ENCODE measurements at places on chromosomes 5 and 9.

GRCh38 chr5:178336889-178337288, 104.3 kb upstream of the PHYKPL start:
- DNase-seq: no peak

DNA sequence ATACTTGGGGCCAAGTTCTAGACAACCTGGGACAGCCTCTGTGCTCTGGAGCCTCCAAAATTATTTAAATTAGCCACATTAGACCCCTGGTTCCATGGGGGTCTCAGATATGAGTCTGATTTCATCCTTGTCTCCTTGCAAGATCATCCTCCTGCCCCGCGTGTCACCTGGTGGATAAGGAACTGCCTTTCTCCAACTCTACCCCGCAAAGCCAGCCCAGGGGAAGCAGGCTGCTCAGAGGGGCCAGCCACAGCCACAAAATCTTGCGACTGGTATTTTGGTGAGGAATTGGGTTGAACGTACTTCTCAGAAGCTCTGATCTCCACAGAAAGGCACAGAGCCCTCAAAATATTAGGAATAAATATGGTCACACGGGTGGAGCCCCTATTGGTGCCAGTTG, 101.2 kb downstream of the AK8 start:
- no peak for DNase-seq

DNA sequence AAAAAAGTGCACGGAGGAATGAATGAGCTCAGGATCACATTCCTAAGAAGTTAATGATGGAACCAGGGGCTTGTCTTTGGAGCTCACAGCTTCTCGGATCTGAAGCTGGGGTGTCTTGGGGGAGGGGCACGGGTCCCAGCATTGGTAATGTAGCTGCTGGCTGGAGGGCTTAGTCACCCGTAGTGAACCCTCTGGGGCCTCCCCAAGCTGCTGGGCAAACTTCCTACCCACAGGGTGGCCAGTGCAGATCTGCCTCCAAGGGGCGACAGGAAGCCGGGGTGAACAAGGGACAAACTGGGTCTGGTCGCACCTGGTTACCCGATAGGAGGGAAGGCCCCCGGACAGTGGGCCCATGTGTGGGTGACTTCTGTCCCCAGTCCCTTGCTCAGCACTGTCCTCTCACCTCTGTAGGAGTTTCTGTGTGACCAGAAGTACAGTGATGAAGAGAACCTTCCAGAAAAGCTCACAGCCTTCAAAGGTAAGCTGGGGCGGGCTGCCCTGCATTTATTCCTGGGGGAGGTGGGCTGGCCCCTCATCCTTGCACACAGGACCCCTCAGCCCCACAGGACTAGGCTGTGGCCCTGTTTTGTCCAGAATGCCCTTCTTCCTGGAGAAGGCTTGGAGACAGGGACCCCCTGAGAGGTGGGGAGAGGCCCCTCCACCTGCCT, 14.1 kb upstream of the NUP214 start:
- DNase-seq: peak; percentile 98

GRCh38 chr9:126694206-126695081, 80.7 kb downstream of the LMX1B start:
- no peak for DNase-seq

GRCh38 chr5:151700820-151701219, 14.1 kb upstream of the SPARC start:
- peak; percentile 64 for DNase-seq

- DNase-seq: peak; percentile 20
These were observed 430.6 kb downstream of the ZNF608 start for GRCh38 chr5:124315741-124316415.

DNA sequence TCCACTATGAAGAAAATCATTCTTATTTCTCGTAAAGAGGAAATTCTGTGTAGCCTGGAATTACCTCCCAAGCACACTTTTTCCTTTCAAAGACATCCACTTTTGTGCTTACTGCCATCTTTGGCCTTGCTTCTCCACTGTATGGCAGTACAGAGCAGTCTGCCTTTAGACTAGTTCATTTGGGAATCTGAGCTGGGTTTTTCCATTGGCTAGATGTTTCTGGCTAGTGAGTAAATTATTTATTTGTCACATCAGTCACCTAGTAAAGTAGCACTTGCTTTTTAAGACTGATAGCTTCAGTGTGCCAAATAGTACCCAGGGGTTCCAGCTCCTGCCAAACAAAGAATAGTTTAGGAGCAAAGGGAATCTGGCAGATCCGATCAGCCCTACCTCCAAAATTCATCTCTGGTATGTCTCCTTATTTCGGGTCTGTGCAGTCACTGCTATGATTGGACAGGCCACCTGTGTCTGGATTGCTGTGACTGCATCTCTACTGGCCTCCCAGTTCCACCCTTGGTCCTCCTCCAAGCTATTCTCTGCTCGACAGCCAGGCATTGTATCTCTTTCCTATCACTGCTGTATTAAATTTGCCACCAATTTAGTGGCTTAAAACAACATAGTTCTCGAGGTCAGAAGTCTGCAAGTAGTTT, 97.6 kb downstream of the NUDT12 start:
- DNase-seq: peak; percentile 13

DNA sequence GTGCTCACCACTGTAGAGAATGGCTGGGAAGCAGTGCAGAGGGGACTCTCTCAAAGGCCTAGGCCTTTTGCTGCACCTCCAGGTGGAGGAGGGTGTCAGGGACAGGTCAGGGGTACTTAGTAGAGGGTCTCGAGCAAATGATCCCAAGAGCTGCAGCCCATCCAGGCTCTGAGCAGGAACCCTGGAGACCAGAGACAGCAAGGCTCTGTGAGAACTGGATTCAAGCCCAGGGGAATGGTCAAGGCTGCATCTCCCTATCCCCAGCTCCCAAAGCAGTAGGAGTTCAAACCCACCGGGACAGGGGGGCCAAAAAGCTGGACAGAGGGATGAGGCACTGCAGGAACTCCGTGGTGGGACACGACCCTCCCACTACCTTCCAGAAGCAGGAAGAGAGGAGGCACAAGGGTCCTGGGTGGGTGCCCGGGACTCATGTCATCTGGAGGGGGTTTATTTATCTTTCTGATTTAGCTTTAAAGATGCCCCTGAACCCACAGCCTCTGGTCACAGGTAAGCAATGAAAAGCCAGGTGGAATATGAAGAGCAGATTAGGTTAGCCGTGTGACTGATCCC, 124.8 kb downstream of the MVB12B start:
- DNase-seq: no peak

DNA sequence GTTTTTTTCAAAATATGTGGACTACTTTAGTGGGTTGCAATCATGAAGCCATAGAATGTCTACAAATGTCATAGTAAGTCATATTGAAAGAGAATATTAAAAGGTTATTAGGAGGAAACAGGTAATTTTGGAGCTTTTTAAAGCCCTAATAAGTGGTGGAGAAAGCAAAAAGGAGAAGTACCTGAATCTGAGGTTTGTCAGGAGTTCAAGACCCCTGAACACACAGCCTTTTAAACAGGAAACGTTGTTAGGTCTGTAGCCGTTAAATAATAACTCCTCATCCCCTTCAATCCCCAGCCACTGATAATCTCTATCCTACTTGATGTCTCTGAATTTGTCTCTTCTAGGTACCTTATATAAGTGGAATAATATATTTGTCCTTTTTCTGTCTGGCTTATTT, 51.1 kb downstream of the SPEF2 start:
- DNase-seq: no peak

GRCh38 chr5:44640945-44641456, 167.7 kb upstream of the MRPS30 start:
- no peak for DNase-seq

- DNase-seq: no peak
These were observed 56.7 kb downstream of the PIK3R1 start for GRCh38 chr5:68272289-68272688.

GRCh38 chr9:78919701-78920100, 622.8 kb downstream of the PSAT1 start:
- DNase-seq: peak; percentile 45

DNA sequence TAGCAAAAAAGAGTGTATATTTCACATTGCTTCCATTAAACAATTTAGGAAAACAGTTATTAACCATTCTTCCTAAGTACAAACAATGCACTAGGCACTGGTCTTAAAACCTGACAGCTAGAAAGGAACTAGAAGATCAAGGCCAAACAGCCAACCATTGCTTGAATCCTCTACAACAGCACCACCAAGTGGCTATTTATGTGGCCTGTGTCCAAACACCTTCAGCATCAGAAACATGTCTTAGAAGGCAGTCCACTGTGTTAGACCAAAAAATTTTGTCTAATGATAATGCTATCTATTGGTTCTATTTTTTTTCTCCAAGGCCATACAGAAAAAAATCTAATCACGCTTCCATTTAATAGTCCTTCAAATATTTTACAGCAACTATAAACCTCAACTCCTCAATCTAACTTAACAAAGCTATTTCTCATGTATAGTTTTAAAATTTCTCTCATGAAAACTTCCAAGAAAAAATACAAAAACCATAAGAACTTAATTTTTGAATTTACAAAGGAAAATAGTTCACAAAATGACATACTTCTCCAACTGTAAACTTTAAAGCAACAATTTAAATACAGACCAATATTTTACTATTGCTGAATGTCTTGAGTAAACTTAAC, 36.1 kb downstream of the CAAP1 start:
- peak; percentile 70 for DNase-seq

DNA sequence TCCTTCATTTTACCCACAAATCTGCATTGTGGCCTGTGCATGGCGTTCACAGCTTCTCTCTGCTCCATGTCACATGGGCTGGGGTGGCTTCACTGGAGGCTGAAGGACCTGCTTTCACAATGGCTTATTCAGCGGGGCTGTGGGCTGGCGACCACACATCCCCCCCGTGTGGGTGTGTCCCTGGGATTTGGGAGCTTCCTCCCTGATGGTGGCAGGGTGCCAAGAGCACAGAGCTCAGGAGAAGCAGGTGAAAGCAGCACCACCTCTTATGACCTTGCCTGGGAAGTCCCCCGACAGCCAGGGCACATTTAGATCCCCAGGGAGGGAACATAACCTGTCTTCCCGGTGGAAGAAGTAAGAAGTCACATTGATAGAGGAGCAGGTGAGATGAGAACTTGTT, 5.0 kb upstream of the MED10 start:
- DNase-seq: no peak

DNA sequence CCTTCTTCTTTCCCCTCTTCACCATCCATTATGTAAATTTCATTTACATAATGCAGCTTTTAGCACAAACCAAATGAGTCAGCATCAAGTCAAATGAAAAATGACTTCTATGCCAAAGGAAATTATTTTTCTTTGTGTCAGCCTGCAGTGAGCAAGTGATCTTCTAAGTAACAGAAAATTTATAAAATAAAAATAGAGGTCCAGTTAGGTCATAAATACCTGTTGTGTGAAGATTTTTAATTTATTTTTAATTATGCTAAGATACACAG, 16.7 kb upstream of the THG1L start:
- no peak for DNase-seq

DNA sequence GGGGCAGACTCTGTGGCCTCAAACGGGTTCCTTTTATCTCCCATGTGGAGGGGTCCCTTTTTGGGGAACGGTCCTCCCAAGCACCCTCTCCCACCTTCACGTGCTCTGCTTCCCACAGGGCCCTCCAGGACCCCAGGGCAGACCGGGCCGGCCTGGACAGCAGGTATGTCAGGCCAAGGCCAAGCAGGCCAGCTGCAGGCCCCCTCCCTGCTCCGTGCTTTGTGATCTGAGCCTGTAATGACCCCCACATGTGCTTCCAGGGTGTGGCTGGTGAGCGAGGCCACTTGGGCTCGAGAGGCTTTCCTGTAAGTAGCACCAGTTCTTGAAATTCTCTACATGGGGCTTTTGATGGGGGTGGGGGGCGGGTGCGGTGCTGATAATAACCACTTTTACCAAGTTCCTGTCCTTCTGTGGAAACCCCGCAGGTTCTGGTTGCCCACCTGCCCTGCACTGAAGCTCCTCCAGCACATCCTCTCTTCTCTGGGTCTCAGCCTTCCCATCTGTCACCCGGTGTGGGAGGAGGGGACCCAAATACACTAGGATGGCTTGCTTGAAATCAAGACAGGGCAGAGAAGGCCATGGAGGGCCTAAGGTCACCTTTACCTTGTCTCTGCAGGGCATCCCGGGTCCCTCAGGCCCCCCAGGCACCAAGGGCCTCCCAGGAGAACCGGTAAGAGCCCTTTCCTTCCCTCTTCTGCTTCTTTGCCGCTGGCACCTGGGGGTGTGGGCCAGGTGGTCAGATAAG, 57.9 kb upstream of the ORM1 start:
- no peak for DNase-seq

- no peak for DNase-seq
These were observed 150.3 kb upstream of the ADRA1B start for GRCh38 chr5:159765760-159766517.

DNA sequence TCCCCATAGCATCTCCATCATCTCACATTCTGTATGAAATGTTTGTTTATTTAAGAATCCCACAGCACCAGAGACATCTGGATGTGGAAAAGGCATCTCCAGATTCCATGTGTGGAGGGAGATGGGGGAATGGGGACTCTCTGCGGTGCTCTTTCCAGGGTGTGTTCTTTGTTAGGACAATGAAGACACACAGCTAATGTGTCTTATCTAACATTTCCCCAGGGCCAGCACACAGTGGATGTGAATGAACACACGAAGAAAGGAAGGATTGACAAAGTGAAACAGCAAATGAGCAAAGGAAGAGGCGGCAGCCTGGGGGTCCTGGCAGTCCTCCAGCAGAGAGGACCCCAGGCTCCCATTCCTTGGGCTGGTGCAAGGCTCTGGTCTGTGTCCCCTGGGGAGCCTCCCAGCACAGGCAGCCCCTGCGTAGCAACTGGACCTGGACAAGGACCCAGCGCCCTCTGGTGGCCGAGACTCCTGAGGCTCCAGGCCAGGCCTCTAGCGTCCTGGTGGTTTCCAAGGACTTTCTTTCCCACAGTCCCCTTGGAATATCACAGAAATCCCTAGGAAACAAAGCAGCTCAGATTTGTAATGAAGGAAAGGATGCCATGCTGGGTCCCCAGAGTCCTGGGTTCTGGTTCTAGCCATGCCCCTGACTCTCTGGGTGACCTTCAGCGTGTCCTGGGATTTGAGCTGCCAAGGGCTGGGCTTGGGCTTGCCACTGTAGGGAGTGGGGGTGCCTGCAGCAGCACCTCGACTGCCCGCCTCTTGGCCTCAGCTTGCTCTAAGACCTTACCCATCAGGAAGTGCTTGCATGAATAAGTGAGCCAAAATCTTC, 3.5 kb upstream of the PDLIM7 start:
- peak; percentile 81 for DNase-seq

GRCh38 chr5:148809781-148810524, 16.5 kb upstream of the ADRB2 start:
- DNase-seq: no peak

- no peak for DNase-seq
These were observed 13.9 kb downstream of the SLC23A1 start for GRCh38 chr5:139369181-139369580.

GRCh38 chr5:53613061-53613460, 52.6 kb downstream of the NDUFS4 start:
- DNase-seq: no peak

DNA sequence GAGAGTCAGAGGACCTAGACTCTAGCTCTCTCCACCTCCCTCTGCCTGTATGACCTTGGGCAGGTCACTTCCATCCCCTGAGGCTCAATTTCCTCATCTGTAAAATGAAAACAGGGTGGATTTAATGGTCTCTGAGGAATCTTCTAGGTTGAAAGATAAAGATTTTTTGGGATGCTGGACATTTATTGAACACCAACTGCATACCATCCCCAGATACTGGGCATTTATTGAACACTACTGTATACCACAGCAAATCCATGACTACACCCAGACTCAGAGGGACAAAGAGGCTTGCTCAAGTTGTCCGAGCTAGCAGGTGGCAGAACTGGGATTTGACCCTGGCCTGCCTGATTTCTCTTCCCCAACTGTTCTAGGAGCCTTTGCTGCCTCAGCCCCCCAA, 25.0 kb upstream of the CPLX2 start:
- DNase-seq: no peak

Measured in kidney tubule cell (primary cell).